ENCODE measurements at places on chromosomes 6 and 20.

- DNase-seq = no peak
These were observed 659.8 kb upstream of the SLC35B3 start for GRCh38 chr6:9095137-9095536.

DNA sequence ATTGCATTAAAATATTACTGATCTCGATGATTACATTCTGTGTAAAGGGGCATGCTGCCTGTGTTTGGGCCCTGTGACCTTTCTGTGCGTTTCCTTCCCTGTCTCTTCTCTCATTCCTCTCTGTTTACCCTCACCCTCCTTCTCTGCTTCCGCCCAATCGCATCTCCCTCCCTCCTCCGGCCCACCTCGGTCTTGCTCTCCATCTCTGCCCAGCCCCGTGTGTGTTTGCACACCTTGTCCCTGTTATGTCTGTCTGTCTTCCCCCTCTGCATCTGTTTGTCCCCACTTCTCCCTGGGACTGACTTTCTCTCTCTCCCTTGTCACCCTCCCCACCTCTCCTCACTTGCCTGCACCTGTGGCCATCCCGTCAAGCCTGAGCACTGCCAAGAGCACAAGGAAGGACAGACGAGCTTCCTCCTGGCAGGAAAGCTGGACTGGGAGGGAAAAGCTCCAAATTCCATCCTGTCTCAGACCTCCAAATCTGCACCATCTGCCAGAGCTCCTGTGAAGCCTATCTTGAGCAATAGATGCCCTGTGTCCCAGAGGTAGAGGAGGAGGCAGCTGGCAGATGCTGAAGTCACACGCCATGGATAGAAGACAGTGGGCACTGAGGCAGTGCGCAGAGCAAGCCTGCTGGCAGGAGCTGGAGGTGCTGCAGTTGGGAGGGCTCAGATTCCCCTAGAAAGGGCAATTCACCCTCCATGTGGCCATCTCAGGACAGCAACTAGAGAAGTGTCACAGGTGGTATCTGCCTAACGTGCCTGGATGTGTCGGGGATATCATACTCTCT lies 172.3 kb downstream of the PTPRT start:
- DNase-seq = no peak

- no peak for DNase-seq
These were observed 7.8 kb upstream of the APMAP start for GRCh38 chr20:25000268-25000801.

- DNase-seq = no peak
These were observed 40.0 kb upstream of the APCDD1L start for GRCh38 chr20:58555078-58555765.

GRCh38 chr6:129163551-129163950 lies 280.6 kb downstream of the LAMA2 start:
- DNase-seq = no peak

DNA sequence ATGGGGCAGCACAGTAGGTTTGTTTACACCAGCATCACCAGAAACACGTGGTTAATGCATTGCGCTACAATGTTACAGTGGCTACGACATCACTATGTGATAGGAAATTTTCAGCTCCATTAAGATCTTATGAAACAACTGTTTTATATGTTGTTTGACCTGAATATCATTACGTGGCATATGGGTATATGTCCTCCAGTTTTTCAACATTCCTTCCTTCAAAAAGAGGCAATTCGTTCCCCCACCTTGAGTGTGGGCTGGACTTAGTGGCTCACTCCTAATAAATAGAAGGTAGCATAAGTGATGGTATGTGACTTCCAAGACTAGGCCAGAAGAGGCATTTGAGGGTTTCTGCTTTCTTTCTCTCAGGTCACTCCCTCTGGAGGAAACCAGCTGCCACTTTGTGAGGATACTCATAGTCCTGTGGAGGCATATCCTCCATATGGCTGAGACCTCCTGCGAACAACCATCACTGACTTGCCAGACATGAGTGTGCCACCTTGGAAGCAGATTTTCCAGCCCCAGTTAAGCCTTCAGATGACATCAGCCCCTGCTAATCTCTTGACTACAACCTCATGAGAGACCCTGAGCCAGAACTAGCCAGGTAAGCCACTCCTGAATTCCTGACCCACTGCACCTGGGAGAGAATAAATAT lies 2.3 kb upstream of the TRAM2 start:
- no peak for DNase-seq

- DNase-seq = no peak
These were observed 307.5 kb downstream of the EYS start for GRCh38 chr6:65399355-65400084.

- DNase-seq = no peak
These were observed 246.8 kb downstream of the MYLK4 start for GRCh38 chr6:2503816-2504494.
